ENCODE measurements at places on chromosomes 4 and X.

GRCh38 chr4:110154582-110154981, 43.8 kb downstream of the ELOVL6 start:
- DNase-seq = no peak

DNA sequence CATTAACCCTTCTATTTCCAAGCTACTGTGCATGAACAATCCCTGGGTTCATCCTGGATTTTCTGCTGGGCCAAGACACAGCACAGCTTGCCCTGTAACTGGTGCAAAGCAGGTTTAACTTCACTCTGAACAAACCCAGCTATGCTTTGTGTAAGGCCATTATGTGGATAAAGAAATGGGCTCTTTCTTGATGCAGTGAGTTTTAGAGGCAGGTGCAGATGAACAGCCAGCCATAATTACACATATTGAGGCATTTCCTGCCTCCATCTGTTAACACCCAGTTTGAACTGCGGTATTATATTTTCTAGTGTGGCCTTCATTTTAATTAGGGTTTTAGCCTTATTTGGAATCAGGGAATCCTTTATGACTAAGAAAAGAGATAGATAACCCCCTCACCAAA, 68.7 kb upstream of the ARX start:
- no peak for DNase-seq

- DNase-seq = peak; percentile 76
Measured at GRCh38 chr4:41141900-41142299, 72.4 kb downstream of the APBB2 start.

DNA sequence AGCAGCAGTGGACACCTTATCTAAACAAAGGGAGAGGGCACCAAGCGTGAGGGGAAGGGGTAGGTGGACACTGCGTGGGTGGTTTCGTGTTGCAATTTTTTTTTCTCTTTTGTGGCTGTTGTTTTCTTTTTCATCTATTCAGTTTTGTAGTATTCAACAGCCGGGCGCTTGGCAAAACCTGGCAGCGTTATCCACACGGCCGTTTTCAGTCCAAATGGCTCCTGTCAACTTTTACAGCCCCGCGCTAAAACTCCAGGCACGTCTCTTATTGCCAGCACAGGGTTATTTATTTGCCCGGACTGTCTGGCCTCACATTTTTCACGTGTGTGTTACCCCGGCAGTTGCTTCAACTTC, 192.2 kb downstream of the BCOR start:
- no peak for DNase-seq

GRCh38 chr4:139655116-139655515, 10.5 kb upstream of the MGST2 start:
- peak; percentile 58 for DNase-seq

- no peak for DNase-seq
Measured at GRCh38 chr4:7823416-7823824, 116.2 kb downstream of the AFAP1 start.

- DNase-seq = peak; percentile 51
Measured at GRCh38 chrX:129945131-129945530, 37.3 kb upstream of the BCORL1 start.

DNA sequence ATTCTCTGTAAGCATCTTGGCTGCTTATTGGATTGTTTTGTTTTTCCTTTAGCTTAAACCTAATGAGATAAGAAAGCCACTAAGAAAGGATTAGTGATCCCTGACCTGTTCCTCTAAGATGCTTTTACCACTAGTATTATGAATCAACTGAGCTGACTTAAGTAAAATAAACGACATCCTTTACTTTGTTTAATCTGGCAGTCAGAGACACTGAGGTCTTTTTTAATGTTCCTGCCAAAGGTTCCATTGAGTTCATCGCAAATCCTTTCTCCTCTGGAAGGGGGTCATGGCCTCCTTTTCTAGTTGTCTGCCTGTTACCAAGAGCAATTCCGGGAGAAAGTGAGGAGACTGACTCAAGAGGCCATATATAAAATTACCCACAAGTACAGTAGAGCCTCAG, 1038.3 kb upstream of the SLIT2 start:
- peak; percentile 34 for DNase-seq

GRCh38 chr4:20640989-20641388, 59.3 kb upstream of the PACRGL start:
- no peak for DNase-seq

DNA sequence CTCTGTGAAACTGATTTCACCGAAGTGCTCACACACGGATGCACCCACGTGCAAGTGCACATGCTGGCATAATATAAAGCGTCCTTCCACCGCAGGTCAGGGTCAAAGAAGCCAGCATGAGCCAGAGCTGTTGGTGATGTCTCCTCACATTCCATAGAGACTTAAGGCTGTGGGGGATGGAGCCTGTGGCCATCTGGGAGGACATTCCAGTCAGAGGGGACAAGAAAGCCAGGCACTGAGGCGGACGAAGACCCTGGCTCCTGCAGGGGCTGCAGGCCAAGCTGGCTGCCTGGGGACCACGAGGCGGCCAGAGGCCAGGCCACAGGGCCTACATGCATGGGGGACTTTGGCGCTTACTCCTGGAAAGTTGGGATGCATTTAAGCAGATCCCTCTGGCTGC, 7.7 kb downstream of the RNF212 start:
- DNase-seq = no peak

DNA sequence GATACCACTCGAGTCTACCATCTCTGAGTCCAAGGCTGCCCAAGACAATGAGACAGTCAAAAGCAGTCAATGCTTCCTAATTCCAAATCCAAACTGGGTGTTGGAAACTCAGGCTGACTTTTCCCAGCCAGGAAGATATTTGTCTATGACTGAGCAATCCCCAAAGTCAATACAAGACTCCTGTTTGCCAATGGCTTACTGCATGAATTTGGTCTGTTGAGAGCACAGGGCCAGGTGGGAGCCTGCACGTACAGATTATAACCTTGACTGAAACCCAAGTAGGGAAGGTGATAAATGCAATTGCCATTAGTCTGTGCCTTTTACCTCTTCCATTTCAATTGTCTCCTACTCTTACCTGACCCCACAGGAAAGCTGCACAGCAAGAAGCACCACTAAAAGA, 72.6 kb upstream of the PPARGC1A start:
- DNase-seq = no peak

GRCh38 chr4:138162259-138162658, 79.9 kb downstream of the SLC7A11 start:
- DNase-seq = no peak

GRCh38 chr4:40621592-40622512, 7.8 kb downstream of the RBM47 start:
- DNase-seq = peak; percentile 98

DNA sequence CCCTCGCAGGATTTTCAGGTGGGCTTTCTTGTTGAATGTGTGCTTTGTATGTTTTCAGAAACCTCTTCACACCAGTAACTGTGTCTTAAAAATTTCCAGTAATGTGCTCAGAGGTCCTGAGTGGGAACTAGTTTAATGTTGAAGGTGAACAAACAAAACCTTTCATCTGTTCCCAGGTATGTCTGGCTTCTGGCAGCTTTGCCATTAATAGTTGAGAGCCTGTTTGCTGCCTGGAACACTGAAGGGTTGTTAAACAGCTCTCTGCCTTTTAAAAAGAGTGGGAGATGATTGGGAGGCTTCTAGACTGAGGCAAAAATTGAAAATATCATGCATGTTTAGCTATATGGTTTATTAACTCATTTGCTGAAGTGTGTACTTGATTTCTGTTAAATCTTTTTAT, 161.2 kb upstream of the AGTR2 start:
- DNase-seq = no peak

GRCh38 chrX:39199429-39199828, 398.2 kb downstream of the MID1IP1 start:
- peak; percentile 11 for DNase-seq

DNA sequence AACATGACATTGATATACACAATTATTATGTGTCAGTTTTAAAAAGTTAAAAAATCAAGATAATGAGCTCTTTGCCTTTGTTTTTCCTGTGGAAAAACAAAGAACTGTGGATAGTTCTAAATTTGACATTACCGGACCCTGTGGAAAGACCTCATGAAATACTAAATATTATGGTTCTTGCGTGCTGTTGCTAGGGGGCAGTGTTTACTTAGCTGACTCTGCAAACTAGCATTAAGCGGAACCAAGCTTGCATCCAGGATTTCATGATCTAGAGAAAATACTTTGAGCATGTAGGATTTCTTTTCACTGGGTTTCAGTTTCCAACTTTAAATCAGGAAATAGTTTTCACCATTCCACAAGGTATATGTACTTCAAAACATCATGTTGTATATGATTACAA, 33.6 kb downstream of the CLCN4 start:
- peak; percentile 64 for DNase-seq

DNA sequence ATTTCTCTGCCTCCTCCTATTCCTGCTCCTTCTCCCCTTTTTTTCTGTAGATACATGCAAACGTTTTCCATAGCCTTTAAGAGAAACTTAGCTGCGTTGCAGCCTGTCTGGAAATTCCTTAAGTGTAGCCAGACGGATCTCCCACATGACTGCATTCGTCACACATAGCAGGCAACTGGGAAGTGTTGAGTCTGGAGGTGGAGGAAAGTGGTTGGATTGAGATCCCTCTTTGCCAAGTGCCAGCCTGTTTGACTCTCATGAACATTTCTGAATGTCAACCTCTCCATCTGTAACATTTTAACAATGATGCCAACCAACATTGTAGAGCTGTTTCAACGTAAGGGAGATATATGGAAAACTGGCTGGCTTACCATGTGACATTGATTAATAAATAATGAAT, 45.1 kb upstream of the FAM9A start:
- DNase-seq = peak; percentile 13

GRCh38 chr4:99715286-99715685, 57.7 kb upstream of the C4orf54 start:
- DNase-seq = no peak

- DNase-seq = no peak
Measured at GRCh38 chr4:84547211-84547610, 35.7 kb upstream of the CDS1 start.

DNA sequence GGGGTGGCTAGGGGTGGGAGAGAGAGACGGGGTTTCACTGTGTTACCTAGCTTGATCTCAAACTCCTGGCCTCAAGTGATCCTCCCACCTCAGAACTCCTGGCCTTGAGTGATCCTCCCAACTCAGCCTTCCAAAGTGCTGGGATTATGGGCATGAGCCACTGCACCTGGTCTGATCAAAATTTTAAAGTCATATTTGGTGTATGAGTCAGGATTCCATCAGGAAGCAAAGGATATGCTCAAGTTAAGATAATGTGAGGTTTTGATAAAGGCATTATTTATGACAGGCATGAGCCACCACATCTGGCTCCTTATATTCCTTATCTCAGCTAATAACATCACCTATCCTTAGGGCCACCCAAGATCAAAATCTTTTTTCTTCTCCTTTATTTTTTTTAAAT, 182.0 kb downstream of the SLC4A4 start:
- no peak for DNase-seq

GRCh38 chrX:130504019-130504418, 102.2 kb downstream of the RBMX2 start:
- no peak for DNase-seq

- no peak for DNase-seq
Measured at GRCh38 chr4:125749354-125749753, 434.6 kb downstream of the FAT4 start.

DNA sequence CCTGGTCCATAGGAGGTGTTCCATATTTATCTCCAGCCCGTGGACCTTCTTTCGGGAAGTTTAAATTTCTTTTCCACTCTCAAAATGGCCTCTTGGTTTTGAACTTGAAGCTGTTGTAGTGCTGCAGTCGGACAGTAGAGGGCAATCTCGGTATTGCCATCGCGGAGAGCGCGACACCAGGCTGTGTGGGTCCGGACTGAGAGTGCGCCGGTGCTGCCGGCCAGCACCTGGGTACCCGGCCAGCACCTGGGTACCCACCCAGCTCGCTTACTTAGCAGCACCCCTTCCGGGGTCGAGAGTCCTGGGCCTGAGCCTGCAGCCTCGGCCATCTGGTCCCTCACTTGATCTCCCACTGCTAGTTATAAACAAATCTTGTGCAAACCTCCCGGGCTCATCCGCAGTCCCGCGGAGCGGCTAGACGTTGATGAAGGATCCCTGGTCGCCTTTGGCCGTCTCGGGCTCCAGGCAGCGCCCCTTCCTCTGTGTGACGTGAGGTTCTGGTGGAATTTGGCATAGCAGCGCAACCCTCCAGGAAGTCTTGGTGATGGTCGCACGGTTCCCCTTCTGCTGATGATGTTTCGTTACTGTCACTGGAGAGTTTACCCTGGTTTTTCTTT, 18.0 kb downstream of the FAM9A start:
- no peak for DNase-seq

GRCh38 chr4:76233967-76234678, 17.4 kb upstream of the FAM47E start:
- DNase-seq = peak; percentile 22

DNA sequence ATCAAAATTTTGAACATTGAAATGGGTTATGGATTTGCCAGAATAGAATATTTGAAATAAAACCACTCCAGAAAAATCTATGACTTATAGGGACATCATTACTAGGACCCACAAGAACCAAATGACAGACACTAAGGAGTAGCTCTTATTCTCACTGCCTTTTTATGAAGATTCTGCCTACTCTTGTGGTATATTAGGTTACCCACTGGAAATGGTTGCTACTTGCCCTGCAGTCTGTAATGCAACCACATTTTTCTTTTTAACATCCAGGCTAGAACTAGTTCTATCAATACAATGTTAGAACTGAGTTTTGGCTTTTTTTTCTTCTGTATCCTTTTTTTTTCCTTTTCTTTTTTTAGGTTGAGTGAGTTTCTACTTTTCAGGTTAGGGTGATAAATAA, 158.9 kb downstream of the PPP1R2C start:
- DNase-seq = no peak

DNA sequence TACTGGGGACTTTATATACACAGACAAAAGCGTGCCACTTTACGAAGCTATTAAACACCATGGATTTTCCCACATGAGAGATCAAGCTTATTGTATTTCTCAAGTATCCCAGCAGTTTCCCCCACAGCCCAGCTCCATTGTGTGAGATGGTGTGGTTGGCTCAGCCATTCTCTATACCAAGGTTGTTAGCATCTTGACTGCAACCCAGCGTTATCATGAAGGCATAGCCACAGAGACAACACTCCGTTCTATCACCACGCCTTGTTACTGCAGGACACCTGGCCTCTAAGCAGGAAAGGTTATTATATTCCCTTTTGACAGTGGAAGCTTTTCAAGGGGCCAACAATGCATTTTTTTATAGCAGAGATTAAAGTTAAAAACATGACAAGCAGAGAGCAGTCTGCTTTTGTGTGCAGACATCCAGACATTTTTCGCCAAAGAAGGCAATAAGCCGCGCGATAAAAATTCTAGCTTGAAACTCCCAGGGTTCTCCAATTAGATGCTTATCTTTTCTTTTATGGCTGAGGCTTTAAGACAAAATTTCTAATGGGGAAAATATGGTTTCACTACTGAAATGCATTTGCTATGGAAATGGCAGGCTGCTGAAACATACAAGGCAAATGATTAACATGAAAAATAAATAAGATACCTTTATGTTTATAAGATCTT, 206.1 kb downstream of the MID1 start:
- DNase-seq = no peak

- no peak for DNase-seq
Measured at GRCh38 chr4:39446483-39446841, 12.3 kb downstream of the RPL9 start.

DNA sequence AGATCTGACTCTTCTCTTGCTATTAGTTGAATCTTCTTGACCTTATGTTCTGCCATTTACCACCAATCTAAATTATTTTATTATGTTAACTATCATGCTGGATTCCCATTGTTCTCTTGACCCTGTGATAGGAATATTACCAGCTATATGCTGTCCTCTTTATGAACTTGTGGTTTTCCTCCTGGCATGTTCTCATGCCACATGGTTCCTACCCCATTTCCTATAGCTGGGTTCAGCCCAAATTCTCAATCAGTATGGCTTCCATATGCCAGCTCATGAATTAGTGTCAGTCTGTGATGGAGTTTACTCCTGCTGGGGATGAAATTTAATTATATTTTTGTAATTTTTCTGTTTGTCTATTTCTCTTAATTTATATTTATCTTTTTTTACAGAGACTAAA, 430.5 kb downstream of the SMARCA1 start:
- no peak for DNase-seq

Data from mesenchymal stem cell (in vitro differentiated cells and primary cell).